ENCODE measurements at places on chromosomes 12 and 14.

GRCh38 chr12:130791629-130792028 lies 47.4 kb downstream of the STX2 start:
- DNase-seq = no peak

DNA sequence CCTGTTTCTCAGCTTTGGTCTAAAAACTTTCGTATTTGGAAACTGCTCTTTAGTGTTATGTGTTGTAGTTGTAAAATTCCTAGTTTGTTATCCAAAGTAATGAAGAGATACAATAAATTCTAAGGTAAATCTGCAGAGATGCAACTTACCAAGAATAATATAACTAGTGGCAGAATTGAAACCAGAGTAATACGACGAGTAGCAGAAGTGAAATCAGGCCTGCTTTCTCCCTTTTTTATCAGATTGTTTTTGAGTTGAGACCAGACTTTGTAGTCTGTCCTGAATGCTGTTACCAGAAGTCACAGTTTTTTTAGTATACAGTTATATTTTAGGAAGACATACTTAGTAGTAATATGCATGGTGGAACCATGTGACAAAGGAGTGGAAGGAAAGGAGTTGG lies 12.5 kb downstream of the PAPOLA start:
- no peak for DNase-seq

DNA sequence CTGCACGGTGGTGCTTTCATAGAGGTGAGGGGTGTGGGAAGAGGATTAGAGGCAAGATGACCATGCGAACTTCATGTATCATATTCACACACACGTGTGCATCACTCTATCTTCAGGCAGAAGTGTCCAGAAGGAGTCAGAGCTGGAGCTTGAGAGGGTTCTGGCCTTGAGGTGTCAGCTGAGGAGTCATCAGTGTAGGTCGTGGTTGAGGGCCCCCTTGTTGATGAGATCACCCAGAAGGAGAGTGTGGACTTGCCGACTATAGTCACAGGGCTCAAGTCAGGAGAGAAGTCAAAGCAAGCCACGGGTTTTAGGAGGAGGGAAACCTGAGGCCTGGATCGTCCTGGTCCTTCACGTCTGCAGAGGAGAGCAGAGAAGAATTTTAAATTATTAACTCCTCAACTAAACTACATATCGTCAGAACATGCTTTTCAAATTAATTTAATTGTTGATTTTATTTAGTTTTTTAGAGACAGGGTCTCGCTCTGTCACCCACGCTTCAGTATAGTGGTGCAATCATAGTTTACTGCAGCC lies 25.4 kb downstream of the EML1 start:
- no peak for DNase-seq

- no peak for DNase-seq
Observed at GRCh38 chr12:119412811-119413794, 78.6 kb downstream of the CCDC60 start.

DNA sequence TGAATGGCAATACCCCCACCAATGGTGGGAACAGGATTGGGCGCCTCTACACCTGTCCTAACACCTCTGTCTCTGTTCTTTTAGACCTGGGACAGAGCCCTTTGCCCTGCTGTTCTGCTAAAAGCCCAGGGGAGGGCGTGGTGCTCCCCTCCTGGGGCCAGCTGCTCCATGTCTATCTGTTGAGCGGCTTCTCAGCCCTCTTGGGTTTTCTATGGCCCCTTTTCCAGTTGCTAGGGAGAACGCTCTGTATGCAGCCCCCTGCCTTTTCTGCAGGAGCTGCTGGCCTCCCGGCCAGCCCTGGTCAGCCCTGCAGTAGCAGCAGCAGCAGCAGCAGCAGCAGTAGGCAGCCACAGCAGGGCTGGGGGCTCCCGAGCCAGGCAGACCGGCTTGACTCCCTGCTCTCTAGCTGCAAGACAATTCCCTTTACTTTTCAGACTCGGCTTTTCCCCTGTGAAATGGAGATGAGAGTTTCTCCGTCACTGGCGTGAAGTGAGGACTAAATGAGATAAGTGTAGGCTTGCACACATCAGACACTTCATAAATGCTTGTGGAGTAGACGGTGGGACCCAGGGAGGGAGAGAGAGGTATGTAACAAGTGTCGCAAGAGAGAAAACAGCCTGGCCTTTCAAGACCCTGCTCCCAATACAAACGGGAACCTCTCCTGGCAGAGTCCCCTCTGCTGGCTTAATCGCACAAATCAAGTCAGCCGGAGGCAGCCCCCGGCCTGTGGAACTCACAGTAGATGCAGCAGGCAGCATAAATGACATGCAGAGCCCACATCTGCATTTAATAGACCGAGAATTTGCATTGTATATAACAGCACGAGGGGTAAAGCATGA lies 1.0 kb downstream of the RTL1 start:
- DNase-seq = peak; percentile 2

DNA sequence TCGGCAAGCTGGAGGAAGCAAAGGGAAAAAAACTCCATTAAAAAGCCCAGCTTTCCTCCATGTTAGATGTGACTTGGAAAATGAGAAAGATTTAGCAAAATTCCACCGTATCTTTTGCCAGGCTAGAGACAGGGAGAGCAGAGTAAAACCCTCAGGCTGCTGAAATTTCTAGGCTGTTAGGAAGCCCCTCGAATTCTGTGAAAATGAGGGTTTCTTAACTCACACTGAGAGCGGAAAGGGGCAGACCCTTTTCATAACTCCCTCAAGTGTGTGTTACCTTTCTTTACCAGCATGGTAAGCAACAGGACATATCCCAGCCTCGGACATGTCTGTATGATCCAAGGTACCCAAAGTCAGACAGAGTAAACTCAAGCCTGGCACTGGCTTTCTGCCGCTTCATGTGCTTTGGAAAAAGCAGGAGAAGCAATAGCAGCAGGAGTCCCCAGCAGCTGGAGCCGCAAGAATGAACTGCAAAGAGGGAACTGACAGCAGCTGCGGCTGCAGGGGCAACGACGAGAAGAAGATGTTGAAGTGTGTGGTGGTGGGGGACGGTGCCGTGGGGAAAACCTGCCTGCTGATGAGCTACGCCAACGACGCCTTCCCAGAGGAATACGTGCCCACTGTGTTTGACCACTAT lies at the start of gene RHOJ:
Gene RHOJ (plus strand): TSS at position 37 of the 637 bp plus-strand sequence. CDS start 427 bp downstream, at position 464.
- no peak for DNase-seq

GRCh38 chr12:550473-551260 lies 90.9 kb downstream of the B4GALNT3 start:
- no peak for DNase-seq

DNA sequence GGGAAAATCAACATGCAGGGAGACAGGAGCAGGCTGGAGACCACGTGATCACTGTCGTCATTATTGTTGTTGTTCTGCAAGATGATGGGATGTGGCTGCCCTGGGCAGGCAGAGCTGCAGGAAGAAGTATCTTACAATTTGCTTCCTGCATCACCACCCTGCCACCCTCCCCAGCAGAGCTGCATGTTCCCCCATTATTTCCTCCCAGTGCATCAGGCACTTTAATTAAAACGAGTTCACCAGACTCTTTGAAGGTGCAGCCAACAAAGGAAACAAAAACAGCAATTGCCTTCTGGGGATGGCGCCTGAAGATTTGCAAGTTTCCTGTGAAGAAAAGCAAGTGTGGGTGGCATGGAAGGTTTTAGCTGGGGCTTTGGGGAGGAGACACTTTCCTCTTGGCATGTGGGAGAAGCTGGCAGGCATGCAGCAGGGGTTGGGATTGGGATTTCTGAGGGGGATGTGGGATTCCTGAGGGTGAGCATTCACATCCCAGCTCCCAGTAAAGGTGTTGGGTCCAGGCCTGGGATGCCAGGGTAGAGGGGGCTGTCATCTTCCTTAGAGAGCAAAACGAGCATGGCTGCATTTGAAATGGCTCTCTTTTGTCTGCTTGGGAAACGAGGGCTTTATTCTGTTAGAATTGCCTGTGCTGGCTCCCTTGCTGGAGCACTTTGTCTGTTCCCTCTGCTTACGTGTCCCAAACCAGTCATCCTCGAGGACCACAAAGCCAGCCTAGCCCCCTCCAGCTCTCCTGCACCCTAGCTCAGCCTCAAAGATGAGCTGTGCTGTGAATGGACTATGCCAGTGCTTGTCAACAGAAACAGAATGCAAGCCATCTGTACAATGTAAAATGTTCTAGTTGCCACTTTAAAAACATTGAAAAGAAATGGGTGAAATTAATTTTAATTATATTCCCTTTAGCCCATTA lies 11.5 kb upstream of the C14orf132 start:
- DNase-seq = no peak

DNA sequence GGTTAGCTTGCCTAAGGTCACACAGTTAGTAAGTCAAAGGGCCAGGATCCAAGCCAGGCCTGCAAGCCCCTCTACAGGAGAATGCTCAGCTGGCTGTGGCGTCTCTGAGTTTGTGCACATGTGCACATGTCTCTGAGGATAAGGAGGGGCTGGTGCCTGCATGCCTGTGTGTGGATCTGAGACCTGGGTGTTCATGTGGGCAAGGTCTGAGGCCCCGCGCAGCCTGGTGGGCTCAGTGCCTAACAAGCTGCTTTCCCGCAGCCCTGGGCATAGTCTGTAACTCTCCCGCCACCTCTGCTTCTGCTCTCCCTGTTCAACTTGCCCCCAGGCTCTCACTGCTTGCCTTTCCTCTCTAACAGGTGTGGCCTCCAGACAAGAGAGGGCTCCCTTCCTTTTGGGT lies 4.3 kb upstream of the SLC6A12 start:
- DNase-seq = no peak

DNA sequence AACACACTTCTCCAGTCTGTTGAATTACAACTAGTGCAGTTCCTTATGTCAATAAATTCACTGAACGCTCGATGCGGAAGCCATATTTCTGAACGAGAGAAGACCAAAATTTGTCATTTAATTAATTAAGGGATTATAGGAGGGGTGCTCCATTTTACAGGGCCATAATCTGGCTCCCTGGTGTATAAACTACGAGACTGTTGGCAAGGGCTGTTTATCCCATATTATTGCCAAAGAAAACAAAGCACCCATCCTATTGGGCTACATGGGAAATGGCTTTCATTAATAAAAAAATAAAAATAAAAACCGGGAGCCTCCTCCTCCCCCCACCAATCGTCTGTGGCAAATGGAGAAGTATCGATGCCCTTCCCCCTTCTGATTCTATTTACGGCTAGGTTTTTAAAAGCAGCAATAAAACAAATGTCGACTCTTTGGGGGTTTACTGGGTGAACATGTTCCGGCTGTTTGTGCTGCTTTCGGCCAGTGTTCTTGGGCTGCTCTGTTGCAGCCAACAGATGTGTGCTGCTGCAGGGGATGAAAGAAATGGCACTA lies 24.8 kb downstream of the ATF7 start:
- DNase-seq = no peak

DNA sequence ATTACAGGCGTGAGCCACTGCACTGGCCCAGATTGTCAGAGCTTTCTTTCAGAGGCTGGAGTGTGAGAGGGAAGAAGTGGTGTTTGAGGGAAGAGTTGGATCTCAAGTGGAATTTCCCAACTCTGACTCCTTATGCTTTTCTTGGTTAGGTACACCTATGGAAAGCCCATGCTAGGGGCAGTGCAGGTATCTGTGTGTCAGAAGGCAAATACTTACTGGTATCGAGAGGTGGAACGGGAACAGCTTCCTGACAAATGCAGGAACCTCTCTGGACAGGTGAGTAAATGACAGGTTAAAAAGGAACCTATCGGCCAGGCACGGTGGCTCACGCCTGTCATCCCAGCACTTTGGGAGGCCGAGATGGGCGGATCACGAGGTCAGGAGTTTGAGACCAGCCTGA lies 14.9 kb downstream of the A2ML1 start:
- DNase-seq = no peak

GRCh38 chr14:104925214-104925854 lies 655 bp downstream of the PLD4 start:
- no peak for DNase-seq

DNA sequence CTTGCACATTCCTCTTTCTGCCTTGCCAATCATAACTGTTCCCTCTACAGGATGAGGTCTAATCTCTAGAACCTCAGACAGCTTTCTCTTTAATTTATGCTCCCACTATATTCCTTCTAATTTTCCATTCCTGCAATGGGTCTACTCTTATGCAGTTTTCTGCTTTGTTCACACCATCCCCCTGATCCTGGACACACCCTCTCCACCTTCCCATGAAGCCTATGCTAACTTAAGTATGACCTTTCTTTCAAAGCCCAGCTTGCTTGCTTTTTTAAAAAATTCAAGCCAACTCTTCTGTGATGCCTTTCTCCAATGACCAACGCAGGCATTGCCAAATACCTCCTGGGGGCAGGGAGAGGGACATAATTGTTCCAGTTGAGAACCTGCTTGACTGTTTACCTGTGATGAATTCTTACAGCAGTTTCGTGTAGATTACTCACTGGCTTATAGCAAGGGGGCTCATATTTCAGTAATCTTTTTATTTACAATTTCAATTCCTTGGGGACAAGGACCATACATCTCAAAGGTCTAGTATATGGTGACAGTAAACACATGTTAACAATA lies 7.8 kb downstream of the SLC38A1 start:
- no peak for DNase-seq

- no peak for DNase-seq
Observed at GRCh38 chr14:23984891-23985602, 3.7 kb upstream of the DHRS4L2 start.

DNA sequence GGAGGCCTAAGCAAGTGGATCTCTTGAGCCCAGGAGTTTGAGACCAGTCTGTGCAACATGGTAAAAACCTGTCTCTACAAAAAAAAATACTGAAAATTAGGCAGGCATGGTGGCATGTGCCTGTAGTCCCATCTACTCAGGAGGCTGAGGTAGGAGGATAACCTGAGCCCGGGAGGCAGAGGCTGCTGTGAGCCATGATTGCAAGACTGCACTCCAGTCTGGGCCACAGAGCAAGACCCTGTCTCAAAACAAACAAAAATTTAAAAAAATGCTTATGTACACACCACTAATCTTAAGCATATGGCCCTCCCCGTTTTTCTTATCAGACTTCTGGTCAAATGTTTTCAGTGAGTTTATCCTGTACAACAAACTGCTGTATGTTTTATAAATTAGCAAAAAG lies 1.7 kb upstream of the GNPNAT1 start:
- DNase-seq = no peak

DNA sequence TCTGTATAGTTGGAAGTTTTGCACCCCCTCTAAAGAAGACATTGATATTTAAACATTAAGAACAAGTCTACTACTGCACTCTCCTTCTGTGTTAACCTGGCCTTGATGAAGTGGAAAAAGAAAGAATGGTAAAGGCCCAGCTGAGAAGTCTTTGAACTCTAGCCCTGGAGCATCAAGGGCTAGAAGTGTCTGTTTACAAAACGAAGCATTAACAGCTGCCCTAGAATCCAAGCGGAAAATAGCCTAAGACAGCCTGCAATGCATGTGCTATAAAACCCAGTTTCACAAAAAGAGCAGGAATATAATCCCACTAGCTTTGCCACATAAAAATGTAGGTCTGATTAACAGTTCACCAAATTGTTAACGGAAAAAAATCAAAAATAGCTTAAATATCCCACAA lies 60.5 kb downstream of the NUMB start:
- no peak for DNase-seq
